ENCODE measurements at places on chromosomes 1 and 21.

DNA sequence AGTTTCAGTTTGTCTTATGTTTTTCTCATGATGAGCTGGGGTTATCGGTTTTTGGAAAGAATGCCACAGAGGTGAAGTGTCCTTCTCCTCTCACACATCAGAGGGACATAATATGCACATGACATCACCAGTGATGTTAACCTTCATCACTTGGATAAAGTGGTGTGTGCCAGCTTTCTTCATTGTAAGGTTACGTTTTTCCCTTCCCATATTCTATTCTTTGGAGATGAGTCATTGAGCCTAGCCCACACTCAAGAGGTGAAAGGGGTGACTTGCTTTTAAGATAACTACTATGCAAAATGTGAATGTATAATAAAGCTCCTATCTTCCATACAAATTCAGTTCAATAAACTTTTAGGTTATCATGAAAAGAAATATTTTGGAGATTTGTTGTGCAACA lies 36.7 kb upstream of the MAGI3 start:
- DNase-seq = no peak

- DNase-seq = no peak
These were observed 25.1 kb upstream of the TSPEAR start for GRCh38 chr21:44736291-44737004.

DNA sequence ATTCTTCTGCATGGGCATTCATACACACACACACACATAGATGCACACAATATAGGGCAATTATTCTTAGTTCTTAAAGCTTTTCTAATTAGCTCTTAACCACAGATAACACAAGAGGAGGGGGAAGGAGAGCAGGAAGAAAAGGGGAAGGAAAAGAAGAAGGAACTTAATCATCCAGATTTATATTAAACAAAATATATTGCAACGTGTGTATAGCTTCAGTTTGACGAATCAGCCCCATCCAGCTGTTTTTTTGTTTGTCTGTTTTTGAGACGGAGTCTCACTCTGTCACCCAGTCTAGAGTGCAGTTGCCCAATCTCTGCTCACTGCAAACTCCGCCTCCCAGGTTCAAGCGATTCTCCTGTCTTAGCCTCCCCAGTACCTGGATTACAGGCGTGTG lies 21.7 kb upstream of the ANKRD13C start:
- DNase-seq = no peak

DNA sequence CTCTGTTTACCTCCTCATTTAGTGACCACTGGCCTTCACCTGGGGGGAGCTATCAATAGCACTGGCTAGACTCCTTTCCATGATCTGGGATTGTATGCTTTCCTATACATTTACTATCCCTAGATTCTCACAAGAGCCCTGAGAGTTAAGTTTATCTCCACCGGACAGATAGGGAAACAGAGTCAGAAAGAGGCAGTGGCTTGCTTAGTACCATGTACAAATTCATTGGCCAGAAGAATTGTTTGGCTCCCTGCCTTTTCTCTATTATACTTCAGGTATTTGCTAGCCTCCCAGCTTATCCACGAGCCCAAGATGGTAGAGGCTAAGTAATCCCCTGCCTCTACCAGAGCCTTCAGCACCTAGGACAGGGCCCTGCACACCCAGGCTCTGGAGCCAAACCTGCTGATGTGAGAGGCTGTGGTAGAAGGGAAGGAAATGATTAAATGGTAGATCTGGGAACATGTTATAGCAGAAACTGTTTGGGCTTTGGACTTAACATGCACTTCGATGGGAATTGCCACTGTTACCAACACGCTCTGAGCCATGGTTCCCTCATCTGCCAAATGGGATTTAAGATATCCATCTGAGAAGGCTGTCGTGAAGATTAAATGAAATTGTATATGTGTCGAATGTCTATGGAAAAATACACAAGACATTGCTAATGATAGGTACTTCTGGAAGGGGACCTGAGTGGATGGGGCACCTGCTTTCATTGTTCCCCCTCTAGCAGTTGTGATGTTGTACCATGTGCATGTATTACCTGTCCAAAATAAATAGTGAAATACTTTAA lies 3.1 kb upstream of the BLACAT1 start:
- peak; percentile 53 for DNase-seq

- peak; percentile 64 for DNase-seq
These were observed 30.5 kb downstream of the ENO1 start for GRCh38 chr1:8847990-8848389.

DNA sequence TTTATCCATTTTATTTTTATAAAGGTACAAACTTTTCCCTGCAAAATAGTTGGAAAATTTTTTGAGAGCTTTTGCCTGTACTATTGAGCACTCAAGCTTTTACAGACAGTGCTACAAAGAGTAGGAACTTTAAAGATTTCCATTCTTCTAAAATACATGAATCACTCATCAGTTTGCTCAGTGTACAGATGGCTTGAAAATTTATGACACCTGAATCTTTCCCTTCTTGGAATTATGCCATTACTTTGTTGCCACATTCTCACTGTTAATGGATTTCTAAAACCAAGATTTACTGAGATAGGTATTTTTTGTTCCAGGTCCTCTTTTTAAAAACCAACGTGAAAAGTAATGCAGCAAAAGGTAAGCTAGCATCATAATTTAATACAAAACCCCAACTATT lies 76.0 kb downstream of the GPATCH2 start:
- no peak for DNase-seq

DNA sequence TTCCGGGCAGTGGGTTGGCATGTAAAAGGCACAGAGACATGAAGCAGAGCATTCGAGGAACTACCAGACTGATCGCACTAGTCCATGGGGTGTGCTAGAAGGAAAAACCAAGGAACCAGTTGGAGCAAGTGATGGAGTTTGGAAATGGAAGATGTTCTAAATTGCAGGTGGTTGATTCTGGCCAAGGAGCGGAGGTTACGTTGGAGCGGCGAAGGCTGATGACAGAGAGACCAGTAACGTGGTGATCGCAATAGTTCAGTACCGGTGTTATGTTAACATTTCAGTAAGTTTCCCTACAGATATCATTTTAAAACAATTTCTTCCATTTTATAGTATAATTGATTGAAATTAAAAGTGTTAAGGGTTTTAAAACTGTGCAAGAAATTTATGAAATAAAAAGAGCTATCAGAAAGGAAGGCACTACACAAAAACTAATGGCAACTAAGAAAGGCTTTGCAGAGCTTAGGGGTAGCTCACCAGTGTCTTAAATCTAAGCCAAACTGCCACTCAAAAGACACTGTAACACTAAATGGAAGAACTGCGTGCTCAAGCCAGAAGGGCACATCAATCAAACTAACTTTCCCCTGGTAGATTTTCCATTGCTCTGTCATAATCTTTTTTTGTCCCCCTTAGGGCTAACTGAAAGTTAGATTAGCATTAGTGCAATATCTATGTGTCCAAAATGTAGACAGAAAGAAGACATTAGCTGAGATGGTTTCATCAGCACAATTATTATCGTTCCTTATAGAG lies 11.3 kb upstream of the HEATR1 start:
- no peak for DNase-seq

DNA sequence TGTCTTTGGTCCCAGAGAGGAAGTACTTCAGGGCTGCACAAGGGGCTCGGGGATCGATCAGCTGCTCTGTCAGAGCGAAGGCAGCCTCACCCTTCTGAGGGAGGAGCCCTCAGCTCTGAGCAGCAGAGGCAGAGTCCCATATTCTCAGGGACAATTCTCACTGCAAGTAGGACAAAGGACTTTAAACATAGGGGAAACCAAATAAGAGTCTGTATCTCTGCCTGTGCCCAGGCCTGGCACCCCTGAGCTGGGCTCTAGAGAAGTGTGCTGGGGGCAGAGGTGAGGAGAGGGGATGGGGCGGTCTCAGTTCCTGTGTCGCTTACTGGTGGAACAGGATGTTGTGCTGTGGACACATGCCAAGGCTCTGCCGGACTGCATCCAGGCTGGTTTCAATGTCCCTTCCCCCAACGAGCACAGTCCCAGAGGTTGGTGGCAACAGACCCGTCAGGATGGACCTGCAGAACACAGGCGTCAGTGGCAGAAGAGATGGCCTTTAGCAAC lies 76.6 kb downstream of the ABCA4 start:
- peak; percentile 85 for DNase-seq

- DNase-seq = peak; percentile 50
These were observed 366.3 kb upstream of the ESRRG start for GRCh38 chr1:217089361-217090014.

DNA sequence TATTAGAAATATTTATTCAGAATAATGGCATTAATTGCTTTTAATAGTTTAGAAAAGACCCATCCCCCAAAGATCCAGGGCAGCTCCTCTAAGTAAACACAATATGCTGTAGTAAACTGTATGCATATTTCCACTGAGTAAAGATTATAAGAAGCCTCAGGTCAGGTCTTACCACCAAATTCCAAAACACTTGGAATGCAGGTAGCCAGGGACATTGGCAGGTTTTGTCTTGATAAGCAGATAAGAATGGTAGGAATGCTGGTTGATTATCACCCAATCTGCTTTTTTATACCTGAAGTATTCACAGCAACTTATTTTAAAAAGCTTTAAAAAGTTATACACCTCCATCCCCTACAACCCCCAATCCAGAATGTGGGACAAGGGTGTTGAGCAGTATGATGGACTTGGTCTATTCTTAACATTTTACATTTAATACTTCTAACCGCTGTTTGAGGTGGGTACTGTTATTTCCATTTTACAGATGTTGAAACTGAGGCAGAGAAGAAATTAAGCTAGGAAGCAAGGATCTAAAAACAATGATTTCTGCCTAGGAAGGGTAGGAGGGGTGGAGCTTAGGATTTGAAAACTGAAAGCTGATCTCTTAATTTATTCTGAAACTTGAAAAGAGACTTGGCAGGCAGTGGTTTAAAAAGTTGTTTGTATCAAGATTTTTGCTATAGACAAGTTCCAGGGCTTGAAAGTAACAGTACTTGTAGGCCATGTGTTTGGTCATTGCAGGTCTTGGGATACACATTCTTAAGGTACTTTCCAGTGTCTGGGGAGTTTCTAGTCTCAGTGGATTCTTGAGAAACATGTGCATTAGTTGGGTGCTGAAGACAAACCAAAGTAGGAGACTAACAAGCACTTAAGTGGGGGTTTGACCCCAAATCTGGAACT lies 15.6 kb upstream of the THEM4 start:
- no peak for DNase-seq

- DNase-seq = no peak
These were observed 174.3 kb upstream of the LMO4 start for GRCh38 chr1:87154384-87154783.

DNA sequence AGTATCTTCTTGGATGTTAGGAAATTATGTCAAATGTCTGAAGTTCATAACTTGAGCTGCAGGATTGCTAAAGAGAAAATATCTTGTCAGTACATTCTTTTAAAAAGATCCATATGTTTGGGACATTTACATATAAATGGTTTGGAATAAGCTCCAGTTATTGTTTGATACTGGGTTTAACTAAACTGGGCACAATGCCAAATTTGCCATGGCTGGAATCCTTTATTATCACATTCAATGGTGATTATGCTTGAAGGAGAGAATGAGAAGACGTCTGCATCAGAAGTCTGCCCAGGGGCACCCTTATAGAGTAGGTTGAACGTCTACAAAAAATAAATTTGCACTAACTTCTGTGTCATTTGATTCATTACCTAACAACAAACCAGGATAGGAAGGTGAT lies 652.5 kb downstream of the AMY1C start:
- no peak for DNase-seq

DNA sequence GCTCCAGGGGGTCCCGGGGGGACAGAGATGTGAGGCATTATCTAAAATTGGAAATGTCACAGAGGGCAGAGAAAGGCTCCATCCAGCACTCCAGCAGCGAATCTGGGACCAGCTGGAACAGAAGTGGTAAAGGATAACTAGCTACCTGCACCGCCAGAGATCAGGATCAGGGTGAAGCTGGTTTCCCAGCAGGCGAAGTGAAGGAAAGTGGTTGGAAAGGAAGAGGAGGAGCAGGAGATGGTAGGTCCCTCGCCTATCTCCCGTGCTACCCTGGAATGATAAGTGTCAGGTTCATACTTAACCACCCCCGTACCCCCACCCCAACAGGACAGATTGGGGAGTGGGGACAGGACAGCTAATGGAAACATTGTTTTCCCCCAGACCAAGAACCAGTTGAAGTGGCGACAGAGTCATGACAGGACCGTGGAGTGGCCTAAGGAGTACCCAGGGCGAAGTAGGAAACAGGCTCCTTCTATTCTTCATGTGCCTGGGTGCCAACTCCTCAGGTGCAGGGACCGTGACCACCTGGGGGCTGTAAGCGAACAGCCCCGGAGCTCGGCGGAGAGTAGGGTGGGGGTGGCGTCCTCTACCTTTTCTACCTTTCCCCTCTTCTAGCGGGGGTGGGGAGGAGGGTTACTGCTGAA lies 717 bp downstream of the B4GALT3 start:
- DNase-seq = no peak

Measured in mucosa of gallbladder (tissue), 1 donor.